ENCODE measurements at places on chromosomes 16 and 17. TPM values are rescaled to one million over a fixed set of nuclear protein-coding genes. Genes with fewer than 3 reads are reported as not detected.

TMEM235 gene
- total RNA-seq, result not detected

NPIPA5 gene
- total RNA-seq, result 15.9 TPM

CDC6 gene
- total RNA-seq, result 6.8 TPM

KRTAP9-2 gene
- total RNA-seq, result not detected

FLYWCH2 gene
- 35.5 TPM for total RNA-seq

CARD14 gene
- total RNA-seq, result 0.29 TPM

NOG gene
- total RNA-seq, result 0.20 TPM

GINS2 gene
- 0.81 TPM for total RNA-seq

CFAP119 gene
- total RNA-seq, result 13.2 TPM

DOK4 gene
- total RNA-seq, result 123 TPM

SOST gene
- not detected for total RNA-seq

ADAM11 gene
- total RNA-seq, result 2.8 TPM

GAS7 gene
- total RNA-seq, result 26.7 TPM

TP53TG3C gene
- not detected for total RNA-seq

CTRB1 gene
- total RNA-seq, result 15.0 TPM

FOXL1 gene
- 8.2 TPM for total RNA-seq

WNT9B gene
- 0.14 TPM for total RNA-seq
